Bronchial epithelial cell (primary cell): ENCODE measurements at places on chromosomes 13 and 19.
A peak's percentile ranks its signal among the peaks of the same experiment; 100 is the strongest.

DNA sequence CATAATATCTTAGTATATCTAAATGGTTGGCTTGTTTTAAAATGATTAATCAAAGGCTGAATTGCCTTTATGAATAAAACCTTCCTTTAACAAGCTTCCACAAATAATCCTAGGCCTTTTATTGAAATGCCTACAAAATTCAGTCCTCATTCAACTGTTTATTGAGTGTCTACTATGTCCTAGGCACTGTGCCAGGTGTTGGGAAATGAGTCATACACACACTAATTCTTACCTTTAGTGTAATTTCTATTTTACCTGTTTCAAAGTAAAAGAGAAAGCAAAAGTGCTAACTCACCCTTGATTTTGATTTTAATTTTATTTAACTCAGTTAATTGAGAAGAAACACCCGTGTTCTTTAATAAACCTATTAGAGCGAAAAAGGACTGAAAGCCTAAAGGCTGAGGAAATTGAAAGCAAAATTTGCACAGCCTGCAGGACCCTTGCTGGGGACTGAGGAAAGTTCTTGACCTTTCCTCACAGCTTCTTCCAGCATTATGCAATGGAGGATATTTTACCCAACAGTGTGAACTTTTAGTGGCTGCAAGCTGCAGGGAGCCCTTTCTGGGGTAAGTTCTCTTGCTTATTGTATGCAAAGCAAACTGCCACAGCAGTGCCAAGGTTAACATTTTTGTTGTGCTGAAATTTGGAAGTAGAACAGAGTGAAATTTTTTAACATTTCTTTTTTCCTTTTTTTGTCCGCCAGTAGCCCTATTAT lies 83.1 kb downstream of the B3GLCT start:
- peak; percentile 5 for DNase-seq

DNA sequence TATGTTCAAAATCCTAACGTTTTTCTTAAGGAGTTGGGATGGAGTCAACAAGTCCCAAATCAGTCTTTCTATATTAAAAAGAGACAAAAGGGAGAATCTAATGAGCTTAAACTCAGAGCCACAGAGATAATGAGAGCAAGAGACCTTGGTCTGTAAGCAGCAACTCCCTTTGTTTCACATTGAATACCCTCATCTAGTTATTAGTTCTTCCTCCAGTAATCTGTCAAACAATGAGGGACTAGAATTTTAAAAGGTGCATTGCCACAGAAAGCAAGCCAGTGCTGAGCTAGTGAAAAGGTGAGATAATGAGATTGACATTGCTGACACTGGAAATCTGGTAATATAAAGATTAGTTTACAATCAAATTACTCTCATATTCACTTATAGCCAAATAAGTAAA lies 718.6 kb downstream of the DACH1 start:
- no peak for DNase-seq

- DNase-seq: peak; percentile 56
Observed at GRCh38 chr13:99087954-99088491, 110.2 kb upstream of the DOCK9 start.

GRCh38 chr13:22505489-22505888 lies 675.3 kb upstream of the SGCG start:
- DNase-seq: no peak

DNA sequence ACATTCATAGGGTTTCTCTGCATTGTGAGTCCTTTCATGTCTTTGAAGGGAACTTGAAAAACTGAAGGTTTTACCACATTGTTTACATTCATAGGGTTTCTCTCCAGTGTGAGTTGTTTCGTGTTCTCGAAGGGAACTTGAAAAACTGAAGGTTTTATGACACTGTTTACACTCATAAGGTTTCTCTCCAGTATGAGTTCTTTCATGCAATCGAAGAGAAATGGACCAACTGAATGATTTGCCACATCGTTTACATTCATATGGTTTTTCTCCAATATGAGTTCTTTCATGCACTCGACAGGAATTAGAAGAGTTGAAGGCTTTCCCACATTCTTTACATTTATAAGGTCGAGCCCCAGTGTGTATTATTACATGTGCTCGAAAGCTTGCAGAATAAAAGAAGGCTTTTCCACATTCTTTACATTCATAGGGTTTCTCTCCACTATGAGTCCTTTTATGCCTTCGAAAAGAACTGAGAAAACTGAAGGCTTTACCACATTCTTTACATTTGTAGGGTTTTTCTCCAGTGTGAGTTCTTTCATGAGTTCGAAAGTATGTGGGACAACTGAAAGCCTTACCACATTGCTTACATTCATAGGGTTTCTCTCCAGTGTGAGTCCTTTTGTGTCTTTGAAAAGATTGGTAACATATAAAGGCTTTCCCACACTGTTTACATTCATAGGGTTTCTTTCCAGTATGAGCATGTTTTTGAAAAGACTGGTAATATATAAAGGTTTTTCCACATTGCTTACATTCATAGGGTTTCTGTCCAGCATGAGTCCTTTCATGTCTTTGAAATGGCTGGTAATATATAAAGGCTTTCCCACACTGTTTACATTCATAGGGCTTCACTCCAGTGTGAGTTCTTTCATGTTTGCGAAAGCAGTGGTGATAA lies 20.7 kb downstream of the ZNF14 start:
- DNase-seq: no peak

DNA sequence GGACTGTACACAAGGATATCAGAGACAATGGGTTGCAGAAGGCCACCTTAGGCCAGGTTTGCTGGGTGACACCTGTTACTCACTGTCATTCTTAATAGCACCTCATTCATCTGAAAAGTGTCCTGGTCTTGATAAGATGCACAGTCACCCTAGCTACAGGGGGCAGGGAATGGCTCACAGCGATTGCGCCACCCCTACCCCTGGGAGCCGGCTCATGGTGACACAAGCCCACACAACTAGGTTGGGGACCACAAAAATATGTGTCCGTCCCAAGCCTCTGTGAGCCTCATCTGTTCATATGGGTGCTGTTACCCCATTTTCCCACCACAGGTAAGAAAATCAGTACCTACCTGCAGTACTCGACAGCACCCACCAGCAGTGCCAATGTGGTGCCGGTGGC lies 23.4 kb downstream of the MED26 start:
- no peak for DNase-seq

- peak; percentile 3 for DNase-seq
Observed at GRCh38 chr13:61466280-61466679, 50.6 kb upstream of the PCDH20 start.
